Activated T-cell treated with anti-CD3 and anti-CD28 coated beads, Interleukin-2, amount 50 U/mL, for 72 hours (primary cell): ENCODE measurements at places on chromosomes 16 and 17. TPM values are rescaled to one million over a fixed set of nuclear protein-coding genes. Genes with fewer than 3 reads are reported as not detected.

GRCh38 chr17:20981046-20981920 is 61.5 kb downstream of the USP22 start:
- DNase-seq, result no peak

MRM1 gene
- 8.8 TPM for total RNA-seq

NPIPA8 gene
- total RNA-seq, result not detected

GRCh38 chr16:58970775-58971174 is 236.7 kb upstream of the GOT2 start:
- no peak for DNase-seq

DNA sequence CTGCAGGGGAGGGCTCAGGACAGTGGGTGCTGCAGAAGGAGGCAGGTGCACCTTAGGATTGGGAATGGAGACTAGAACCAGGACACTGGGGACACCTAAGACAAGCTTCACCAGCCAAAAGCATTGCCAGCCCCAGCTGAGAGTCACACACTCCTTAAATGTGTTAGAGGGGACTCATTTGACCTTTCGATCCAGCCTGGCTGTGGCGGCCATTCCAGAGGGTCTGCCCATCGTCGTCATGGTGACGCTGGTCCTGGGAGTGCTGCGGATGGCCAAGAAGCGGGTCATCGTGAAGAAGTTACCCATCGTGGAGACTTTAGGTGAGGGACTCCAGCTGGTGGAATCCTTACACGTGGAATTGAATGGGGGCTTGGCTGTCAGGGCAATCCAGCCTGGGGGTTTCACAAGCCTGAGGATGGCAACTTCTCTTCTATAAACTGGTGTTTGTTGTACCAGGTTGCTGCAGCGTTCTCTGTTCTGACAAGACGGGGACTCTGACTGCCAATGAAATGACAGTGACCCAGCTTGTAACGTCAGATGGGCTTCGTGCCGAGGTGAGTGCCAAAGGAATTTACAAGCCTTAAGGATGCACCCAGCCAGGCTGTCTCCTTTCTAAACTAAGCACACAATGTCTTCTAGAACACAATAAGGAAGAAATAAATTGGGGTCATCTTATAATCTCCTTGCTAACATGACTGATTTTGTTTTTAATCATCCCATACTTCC is 65.3 kb downstream of the MEAK7 start:
- DNase-seq, result no peak

- DNase-seq, result no peak
Observed at GRCh38 chr17:40014375-40014980, 762 bp upstream of the CSF3 start.

- no peak for DNase-seq
Observed at GRCh38 chr17:12342161-12342560, 321.5 kb downstream of the MAP2K4 start.

GRCh38 chr17:72173499-72174116 is 52.8 kb downstream of the SOX9 start:
- DNase-seq, result no peak

- no peak for DNase-seq
Observed at GRCh38 chr16:84893849-84894599, 74.2 kb downstream of the CRISPLD2 start.

- no peak for DNase-seq
Observed at GRCh38 chr17:66345264-66345663, 42.9 kb downstream of the PRKCA start.

CCL7 gene
- total RNA-seq, result not detected

- no peak for DNase-seq
Observed at GRCh38 chr17:52148288-52148968, 10.1 kb downstream of the CA10 start.

DNA sequence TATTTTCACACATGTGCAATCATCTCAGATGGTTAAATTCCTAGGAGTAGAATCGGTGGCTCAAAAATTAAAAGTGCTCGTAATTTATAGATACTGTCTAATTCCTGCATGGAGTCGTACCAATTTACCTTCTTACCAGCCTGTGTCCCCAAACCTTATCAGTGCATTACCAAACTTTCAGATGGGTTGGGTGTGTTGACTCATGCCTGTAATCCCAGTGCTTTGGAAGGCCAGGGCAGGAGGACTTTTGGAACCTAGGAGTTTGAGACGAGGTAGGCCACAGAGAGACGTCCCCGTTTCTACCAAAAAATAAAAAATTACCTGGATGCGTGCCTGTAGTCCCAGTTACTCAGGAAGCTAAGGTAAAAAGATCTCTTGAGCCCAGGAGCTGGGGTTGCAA is 34.5 kb upstream of the GPRC5B start:
- no peak for DNase-seq

DNA sequence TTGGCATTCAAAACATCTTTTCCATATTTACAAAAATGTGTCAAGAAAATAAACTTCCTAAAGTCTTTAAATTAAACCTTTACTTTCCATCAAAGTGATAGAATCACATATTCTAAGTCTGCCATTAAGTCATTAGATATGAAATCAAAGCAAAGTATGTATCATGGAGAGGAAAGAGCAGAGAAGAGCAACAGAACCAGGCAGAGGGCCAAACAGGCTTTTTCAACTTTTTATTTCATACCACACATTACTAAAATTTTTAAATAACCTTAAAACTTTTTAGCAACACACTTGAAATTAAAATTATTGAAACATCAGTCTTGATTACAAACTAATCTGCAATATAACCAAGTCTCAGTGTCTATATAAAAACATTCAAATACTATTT is 13.8 kb downstream of the SIAH1 start:
- no peak for DNase-seq

DNA sequence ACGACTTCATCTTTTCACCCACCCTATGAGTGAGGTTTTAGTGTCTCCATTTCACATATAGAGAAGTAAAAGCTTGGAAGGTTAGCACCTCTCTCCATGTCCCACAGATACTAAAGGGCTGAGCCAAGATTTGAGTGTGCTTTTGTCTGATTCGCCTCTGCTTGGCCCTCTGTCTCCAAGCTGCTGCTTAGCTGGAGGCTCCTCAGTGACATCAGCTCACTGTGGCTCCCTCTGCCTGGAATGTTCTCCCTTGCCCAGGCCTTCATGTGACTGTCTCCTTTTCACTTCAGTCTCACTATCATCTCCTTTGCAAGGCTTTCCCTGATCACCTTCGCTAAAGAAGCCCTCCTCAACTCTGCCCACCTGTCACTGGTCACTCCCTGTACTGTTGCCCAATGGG is 84.5 kb upstream of the HSBP1 start:
- no peak for DNase-seq

DNA sequence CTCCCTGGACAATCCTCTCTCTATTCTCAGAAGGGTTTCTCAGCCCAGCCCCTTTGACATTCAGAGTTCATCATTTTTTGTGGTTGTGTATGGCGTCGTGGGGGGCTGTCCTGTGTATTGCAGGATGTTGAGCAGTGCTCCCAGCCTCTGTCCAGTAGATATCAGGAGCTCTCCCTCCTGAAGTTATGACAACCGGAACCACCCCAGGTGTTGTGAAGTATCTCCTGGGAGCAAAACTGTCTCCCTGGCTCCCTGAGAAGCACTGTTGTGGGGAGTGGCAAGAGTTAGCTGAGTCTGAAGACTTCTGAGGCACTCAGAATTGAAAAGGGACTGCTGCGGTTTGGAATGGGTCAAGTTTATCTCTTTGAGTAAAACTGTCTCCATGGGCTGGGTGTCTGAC is 55.9 kb upstream of the MGAT5B start:
- DNase-seq, result no peak

GRCh38 chr16:67533024-67533560 is 4.5 kb downstream of the RIPOR1 start:
- no peak for DNase-seq

DNA sequence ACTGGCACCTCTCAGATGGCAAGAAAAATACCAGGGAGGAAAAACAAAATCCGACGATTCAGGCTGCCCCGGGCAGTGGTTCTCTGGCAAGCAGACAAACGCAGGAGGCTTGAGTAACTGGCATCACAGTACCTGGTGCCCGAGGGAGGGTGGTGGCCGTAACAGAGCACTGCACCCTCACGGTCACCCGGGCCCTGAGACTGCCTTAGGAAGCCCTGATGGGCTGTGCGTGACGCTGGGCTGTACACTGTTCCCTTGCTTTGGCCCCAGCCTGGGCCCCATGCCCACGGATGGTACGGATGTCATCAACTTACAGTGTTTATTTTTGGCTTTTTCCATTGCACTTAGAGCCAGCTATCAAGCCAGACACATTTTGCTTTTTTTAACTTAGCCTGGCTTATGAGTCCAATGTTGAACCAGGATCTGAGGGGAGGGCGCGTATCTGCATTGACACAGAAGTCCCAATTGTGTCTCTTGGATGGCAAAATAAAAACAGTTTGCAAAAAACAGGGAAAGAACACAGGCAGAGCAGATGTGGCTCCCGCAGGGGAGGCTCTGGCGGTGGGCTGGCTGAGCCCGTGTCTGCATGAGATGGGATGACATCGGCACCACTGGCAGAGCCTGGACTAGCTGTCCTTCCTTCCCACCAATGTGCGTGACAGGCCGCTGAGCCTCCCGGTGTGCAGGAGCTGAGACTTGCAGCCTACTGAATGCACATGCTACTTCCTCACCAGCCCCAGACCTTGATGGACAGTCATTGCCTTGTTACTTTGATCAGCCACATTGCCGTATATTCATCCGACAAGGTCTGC is 287.7 kb downstream of the FOXL1 start:
- no peak for DNase-seq

- DNase-seq, result no peak
Observed at GRCh38 chr16:87092958-87093357, 224.2 kb downstream of the C16orf95 start.

GRCh38 chr17:12523244-12523643 is 142.4 kb upstream of the MYOCD start:
- DNase-seq, result no peak

- no peak for DNase-seq
Observed at GRCh38 chr16:87101903-87102302, 215.3 kb downstream of the C16orf95 start.

CEP112 gene
- 8.6 TPM for total RNA-seq

EVI2A gene
- 31.9 TPM for total RNA-seq
